ENCODE measurements at places on chromosomes 4 and X.

- DNase-seq, result peak; percentile 50
Observed at GRCh38 chr4:57077550-57078343, 32.4 kb downstream of the IGFBP7 start.

DNA sequence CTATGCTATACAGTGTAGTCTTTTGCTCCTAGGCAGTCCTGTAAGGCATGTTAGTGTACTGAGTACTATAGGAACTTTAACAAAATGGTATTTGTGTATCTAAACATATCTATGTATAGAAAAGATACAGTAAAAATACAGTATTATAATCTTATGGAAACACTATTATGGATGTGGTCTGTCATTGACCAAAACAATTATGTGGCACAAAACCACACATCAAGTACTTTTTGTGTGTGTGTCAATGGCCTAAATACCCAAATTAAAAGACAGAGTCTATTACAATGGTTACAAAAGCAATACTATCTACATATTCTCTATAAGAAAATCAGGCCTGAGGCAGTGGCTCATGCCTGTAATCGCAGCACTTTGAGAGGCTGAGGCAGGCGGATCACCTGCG lies 610.2 kb upstream of the NDST4 start:
- no peak for DNase-seq

- no peak for DNase-seq
Observed at GRCh38 chr4:78721747-78722146, 54.4 kb upstream of the BMP2K start.

DNA sequence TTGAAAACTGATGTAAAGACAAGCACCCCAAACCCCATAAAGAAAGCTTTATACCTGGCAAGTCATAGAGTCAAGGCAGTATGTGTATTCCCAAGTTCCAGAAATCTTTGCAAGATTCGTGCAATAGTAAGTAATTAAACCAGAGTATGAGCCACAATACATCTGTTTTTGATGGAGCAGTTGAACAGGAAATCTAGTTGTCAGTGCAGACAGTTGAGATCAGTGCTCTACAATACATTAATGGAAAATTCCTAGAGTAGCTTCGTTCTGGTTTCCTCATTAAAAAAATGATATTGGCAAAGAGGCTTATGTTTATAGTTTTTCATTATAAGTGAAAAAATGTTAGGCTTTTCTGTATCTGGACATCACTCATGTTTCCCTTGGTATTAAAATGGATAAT lies 575.3 kb downstream of the TRIML1 start:
- peak; percentile 60 for DNase-seq

- peak; percentile 47 for DNase-seq
Observed at GRCh38 chrX:136867096-136867491, 13.4 kb downstream of the RBMX start.

DNA sequence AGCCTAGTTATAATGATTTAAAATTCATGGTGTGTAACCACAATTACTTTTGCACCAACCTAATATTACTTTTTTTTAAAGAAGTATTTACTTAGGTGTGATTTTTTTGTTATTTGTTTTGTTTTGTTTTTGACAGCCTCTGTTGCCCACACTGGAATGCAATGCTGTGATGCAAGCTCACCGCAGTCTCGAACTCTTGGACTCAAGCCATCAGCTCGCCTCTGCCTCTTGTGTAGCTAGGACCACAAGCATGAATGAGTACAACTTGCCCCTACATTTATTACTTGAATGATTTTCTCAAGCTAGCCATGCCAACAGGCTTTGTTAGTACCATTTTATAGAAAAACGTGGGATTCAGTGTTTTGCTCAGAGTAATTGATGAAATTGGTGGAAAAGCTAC lies 488.8 kb upstream of the CPEB2 start:
- peak; percentile 67 for DNase-seq

DNA sequence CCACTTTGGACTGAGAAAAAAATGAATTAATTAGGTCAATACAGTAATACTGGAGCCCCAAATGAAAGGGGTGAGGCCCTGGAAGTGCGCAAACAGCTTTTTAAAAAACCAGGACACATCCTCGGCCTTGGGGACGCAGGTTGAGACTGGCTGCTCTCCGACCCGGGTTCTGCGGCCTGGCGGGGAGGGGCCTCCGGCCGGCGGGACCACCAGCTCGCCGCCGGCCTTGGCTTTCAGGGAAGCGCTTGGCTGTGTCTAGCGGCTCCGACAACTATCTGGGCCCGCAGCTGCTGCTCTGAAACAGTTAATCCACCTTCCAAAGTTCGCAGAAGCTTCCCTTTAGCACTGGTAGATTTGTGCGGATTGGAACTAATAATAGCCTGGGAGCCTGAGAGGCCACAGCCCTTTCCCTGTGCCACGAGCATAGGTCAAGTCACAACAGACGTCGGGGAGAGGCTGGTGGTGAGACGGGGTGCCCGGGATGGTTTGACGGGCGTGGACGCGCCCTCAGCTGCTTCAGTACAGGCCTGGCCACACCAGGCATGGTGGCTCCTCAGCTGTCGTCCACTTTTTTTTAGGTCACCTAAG lies 1.1 kb upstream of the SEL1L3 start:
- DNase-seq, result no peak

DNA sequence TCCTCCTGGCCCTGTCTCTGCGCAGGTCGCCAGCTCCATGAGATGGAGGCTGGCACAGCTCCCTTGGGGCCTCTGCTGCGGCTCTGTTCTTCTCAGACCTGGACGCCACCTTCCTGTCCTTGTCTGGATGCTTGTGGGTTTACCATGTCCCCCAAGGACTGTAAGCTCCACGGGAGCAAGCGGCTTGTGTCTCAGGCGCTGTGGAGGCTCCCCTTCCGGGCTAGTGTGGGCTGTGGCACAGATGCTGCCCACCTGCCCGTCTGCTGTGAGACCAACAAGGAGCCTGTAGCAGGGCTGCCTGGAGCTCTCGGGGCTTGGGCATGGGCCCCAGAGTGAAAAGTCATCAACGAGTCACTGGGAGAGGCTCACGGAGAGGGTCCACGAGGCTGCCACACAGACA lies 25.2 kb downstream of the NAT8L start:
- DNase-seq, result peak; percentile 19

DNA sequence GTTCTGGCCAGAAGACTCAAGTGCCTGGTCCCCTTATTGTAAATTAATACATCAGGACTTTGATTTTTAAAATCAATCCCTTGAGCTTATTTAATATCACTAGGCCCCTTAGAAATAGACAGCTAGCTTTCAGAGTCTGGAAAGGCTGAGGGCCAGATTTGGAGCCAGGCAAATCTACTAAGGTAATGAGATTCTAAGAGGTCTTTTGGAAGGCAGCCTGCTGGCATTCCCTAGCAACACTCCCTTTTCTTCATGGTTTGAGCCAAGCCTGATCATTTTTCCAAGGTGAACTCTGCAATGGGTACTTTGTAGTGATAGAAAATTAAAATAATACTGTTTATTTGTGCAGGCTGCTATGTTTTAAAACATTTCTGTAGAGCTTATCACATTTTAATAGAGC lies 378.5 kb downstream of the FAT4 start:
- no peak for DNase-seq

GRCh38 chr4:6999172-7000086 lies 43.7 kb upstream of the TADA2B start:
- DNase-seq, result no peak

DNA sequence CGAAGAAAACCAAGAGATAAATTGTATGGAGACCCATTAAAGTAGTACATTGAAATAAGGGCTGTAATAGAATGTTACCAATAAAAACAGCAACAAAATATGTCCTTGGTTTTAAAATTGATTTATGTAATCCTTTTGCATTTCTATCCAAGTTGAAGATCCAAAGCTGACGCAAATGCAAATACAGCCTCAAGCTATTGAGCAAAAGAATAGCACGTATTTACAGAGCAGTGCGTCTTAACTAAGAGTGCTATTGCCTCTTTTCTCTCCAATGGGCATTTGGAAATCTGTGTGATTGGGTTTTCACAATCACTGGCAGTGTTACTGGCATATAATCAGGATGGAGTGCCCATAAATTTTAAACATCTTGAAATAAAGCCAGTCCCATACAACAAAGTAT lies 417.4 kb downstream of the TLL1 start:
- DNase-seq, result no peak

GRCh38 chr4:140046016-140046415 lies 108.0 kb downstream of the MAML3 start:
- DNase-seq, result no peak

DNA sequence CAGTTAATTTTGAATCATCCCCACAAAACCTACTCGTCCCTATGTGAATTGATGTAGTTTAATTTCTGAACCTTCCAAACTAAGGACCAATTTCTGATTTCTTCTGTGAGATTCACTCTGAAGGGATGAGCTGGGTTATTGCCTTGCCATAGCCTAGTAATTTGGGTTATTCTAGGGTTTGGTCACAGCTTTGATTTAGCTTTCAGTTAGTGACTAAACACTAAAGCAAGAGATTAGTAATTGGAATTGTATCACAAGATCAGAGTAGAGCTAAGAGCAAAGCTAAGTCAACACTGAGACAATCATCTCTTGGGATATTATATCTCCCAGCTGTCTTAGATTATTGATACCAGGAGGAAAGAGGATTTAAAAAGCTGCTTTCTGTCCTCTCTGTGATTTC lies 588.0 kb downstream of the CCSER1 start:
- DNase-seq, result no peak

- no peak for DNase-seq
Observed at GRCh38 chr4:163367651-163368050, 24.0 kb downstream of the NPY5R start.

DNA sequence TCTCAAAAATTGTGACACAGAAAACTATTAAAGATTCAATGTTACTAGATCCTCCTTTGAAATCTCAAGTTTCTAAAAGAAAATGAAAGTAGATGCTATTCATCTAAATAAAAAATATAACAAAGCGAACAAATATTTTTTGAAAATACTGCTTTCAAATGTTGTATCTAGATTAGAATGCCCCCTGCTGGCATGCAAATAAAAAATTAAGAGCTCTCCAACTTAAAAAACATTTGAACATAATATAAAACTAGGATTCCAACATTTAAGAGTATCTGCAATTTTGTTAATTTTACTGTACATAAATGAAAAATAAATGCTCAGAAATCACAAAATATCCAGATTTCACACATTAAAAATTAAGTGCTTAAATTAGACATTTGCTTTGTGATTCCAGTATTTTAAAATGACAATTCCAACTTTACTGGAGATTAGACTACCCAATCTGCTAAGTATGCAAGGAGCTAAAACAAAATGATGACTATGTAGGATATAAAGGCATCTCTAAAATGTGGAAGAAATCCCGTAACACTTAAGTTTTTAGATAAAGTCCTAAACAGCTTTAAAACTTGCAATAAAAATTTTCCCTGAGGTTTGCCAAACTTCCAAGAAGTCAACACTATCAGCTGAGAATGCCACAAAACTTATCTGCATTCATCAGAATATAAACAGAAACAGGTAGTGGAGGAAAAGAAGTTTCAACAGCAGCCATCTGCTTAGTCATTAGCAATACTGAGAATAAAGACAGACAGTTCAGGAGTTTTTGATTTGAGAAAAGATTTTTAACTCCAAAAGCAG lies 32.7 kb downstream of the DHX15 start:
- DNase-seq, result peak; percentile 24

- no peak for DNase-seq
Observed at GRCh38 chr4:121107507-121107906, 35.2 kb upstream of the NDNF start.

GRCh38 chrX:48890934-48891401 lies 6.6 kb downstream of the TIMM17B start:
- no peak for DNase-seq

DNA sequence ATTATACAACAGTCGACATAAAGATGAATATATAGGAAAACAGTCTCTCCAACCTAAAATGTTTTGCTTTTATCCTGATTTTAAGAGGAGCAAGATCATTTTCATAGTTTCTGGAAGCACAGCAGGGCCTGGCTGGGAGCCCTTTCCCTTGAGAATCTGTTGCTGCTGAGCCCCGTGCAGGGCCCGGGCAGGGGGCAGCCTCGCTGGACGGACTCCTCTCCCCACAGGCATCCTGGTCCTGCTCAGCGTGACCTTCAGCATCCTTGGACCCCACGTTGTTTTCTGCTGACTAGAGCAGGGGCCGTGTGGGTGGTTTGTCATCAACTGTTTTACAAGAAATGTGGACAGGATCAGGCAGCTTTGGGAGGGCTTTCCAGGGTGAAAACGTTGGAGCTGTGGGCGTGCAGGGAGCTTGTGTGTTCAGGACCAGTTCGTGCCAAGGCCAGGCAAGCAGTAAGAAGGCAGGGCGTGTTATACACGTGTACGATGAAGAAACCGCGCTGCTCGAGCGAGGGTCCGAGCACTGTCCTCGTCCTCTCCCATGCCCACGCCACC lies 25.0 kb downstream of the CPZ start:
- DNase-seq, result no peak

GRCh38 chr4:183326853-183327252 lies 4.6 kb upstream of the CLDN24 start:
- DNase-seq, result peak; percentile 34

DNA sequence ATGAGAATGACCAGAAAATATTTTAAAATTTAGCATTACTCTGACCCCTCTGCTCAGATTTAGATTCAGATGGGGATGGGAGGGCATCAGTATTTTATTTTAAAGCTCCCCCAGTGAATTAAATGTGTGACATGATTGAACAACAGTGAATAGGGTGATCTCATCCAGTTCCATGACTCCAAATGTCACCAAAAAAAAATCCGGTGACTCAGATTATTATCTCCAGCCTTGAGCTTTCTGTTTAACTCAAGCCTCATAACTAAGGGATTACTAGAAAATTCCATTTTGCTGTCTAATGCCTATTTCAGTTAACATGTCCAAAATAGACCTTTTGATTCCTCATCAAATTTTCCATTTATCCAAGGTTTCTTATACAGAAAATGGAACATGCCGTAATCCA lies 121.8 kb upstream of the TMEM47 start:
- DNase-seq, result peak; percentile 76

- DNase-seq, result no peak
Observed at GRCh38 chr4:66501997-66502396, 831.7 kb upstream of the EPHA5 start.

- no peak for DNase-seq
Observed at GRCh38 chr4:176799653-176800052, 6.9 kb upstream of the VEGFC start.

- no peak for DNase-seq
Observed at GRCh38 chrX:145886469-145886868, 68.8 kb downstream of the SLITRK2 start.

- no peak for DNase-seq
Observed at GRCh38 chrX:142238536-142238935, 33.4 kb upstream of the MAGEC2 start.

DNA sequence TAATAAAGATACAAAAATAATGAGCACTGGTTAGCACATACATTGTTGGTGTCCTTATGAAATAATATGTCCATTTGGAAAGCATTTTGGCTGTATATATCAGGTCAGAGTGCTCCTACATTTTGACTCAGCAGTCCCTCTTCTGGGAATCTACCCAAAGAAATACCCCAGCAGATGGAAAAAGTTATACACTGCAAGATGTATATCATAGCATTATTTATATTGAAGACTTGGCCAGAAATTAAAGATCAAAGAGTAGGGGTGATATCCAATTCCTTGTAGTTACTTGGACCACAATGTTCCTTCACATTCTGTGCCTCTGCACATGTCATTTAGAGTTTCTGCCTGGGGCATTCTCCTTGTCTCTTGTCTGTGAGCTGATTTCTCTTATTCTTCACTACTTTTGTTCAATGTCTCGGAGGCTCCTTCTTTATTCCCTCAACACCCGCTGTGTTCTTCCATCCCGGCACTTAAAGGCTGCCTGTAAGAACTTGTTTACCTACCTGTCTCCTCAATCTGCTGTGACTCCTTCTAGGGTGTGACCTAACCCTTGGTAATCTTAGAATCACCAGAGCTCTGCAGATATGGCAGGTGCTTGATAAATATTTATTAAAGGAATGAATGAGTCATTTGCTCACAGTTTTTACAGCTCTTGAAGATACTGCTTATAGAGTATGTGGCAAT lies 3.1 kb upstream of the TSPAN5 start:
- DNase-seq, result no peak

Data from fibroblast of mammary gland (primary cell).